ENCODE measurements at places on chromosomes 12 and 14.

DNA sequence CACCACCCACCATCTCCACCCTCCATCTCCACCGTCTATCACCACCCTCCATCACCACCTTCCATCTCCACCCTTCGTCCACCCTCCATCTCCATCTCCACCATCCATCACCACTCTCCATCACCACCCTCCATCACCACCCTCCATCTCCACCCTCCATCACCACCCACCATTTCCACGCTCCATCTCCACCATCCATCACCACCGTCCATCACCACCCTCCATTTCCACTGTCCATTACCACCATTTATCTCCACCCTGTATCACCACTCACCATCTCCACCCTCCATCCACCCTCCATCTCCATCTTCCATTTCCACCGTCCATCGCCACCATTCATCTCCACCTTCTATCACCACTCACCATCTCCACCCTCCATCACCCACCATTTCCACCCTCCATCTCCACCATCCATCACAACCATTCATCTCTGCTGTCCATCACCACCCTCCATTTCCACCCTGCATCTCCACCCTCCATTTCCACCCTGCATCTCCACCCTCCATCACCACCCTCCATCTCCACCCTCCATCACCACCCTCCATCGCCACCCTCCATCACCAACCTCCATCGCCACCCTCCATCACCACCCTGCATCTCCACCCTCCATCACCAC is 6.1 kb upstream of the CEP170B start:
- no peak for DNase-seq

- no peak for DNase-seq
Observed at GRCh38 chr12:10368206-10369171, 21.4 kb downstream of the KLRK1 start.

DNA sequence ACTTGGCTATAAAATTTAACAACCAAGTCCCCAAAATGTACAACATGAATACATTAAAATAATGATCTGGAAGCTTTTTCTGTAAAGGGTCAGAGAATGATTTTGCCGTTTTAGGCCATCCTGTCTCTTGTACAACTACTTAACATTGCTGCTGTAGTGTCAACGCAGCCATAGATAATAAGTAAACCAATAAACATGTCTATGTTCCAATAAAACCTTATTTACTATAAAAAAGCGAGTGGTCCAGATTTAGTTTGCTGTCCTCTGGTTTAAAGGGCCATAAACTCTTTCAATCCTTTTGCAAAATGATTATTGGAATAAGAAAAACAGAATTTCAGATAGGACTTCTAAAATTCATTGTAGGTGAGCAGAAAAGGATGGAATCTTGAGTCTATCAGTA is 29.2 kb downstream of the SBNO1 start:
- no peak for DNase-seq

DNA sequence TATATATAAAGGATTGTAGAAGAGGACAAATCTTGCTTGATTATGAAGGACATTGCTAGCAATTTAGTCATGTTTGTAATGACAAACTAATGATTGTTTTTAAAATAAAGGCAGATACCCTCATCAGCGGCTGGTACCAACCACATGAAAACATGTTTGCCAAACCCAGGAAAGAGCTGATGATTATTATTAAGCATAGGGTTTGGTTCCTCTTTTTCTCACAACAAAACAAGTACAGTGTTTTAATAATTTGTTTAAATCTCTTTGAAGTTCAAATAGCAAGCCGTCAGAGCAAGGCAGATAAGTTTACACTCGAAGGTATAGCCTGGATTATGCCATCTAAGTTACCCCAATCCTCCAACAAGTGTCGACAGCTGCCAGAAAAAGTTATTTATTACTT is 5.3 kb upstream of the SINHCAF start:
- no peak for DNase-seq

DNA sequence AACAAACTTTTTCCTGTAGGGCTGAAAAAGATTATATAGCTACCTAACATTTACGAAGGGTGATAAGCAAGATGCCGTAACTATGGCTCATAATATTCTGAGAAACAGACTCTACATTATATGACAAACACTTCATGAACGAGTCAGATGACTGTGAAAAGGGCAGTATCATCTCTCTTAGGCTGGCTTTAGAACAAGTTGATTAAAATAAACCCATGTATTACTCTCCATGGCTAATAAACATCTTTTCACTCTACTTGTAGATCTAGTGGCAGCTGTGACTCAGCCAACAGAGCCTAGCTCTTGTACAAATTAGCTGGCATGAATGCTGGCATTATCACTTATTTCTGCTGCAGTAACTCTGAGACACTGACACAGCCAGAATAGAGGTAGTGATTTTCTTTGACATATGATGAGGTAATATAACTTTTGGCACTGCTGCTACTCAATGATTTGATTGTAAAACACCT is 47.1 kb downstream of the SLC2A13 start:
- DNase-seq: peak; percentile 7

GRCh38 chr12:3697311-3697870 is 55.5 kb downstream of the CRACR2A start:
- DNase-seq: no peak

DNA sequence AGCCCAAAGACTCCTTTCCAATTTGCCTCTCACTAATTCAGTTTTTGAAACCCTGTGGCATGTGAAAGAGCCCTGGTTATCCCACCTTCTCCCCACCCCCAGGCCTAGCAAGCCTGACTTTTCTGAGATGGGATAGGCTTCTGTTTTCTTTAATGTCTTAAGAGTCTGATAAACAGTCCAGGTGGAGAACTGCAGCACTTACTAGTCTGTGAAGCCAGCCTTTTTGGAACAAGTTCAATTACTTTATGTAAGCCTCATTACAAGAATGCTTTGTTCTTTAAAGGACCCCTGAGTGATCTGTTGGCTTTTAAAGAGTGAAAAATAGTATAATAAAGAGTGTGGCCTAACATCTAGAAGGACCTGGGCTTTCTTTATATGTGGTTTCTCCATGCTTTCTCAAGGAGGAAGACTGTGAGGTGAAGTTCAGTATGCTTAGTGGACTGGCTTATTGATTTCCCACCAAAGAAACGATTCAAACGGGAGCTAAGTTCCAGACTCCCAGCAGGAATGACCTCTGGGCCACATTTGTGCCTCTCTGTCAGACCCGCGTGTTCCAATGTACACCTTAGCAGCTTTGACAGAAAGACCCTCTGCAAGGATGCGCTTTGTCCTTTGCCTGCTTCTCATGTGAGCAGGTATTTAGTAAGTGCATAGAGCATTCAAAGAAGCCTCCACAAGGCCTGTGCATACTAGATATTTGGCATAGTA is 129.5 kb downstream of the DAAM1 start:
- DNase-seq: no peak

DNA sequence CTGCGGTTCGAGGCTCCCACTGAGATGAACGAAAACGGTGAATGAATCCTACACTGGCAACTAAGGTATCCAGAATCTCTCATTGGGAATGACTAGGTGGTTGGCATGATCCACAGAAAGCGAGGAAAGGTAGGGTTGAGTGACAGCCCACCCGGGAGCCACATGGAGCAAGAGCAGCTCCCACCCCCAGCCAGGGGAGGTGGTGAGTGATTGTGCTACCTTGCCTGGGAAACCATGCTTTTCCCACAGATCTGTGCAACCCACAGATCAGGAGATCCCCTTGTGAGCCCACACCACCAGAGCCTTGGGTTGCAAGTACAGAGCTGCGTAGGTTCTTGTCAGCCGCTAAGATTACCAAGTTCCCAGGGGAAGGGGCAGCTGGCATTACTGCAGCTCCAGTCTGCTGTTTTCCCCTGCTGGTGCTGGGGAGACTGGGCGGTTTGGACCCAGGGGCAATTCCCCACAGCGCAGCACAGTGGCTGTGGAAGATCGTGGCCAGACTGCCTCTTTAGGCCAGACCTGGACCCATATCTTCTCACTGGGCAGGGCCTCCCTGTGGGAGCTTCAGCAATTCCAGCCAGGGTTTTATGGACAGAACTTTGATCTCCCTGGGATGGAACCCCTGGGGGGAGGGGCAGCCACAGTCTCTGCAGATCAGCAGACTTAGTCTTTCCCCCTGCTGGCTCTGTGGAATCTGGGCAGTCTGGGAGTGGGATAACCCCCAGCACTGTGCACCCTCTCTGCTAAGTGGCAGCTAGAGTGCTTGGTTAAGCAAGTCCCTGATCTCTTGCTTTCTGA is 44.6 kb upstream of the PPP4R3A start:
- no peak for DNase-seq

GRCh38 chr12:119671070-119671469 is 3.1 kb downstream of the PRKAB1 start:
- no peak for DNase-seq

GRCh38 chr14:71214241-71214640 is 307.0 kb downstream of the PCNX1 start:
- no peak for DNase-seq

- peak; percentile 68 for DNase-seq
Observed at GRCh38 chr12:80101126-80101525, 1.8 kb downstream of the OTOGL start.

- no peak for DNase-seq
Observed at GRCh38 chr14:40652089-40652691, 954.5 kb upstream of the LRFN5 start.

- DNase-seq: no peak
Observed at GRCh38 chr14:103999795-104000440, 57.6 kb upstream of the RD3L start.

DNA sequence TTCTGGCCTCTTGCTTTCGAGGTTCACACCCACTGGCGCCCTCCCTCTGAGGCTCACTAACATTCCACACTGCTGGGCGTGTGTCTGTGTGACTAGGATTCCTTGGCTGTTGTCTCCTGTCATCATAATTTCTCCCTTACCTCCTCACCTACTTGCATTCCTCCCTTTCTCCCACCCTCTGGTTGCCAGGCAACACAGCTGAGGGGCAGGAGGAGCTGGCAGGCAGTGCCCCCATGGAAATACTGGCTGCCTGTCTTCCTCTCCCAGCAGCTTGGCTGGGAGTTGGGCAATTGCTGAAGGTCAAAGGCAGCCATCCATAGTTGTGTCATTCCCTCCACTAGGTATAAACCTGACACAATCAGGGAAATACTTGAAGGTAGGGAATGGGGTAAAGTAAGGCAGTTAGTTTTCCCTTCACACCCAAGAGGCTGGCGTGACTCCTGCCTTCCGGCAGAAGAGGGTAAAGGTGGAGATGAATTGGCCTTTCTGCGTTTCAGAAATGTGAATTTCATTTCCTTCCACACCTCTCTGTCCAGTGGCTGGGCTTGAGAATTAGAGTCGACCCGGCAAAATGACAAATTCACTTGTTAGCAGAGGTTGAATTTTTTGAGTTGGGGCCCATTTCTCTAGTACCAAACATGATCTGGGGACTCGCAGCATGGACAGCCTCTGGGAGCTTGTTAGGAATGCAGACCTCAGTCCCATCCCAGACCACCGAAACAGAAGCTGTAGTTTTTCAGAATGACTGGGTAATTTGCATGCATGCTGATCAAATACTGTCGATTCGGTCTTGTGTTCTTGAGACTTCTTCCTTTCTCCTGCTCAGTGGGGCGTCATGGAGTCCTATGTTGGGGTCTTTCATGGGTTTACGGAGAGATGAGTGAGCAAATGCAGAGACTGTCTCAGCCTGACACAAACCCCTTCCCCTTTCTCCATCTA is 24.3 kb upstream of the EMP1 start:
- peak; percentile 86 for DNase-seq

- DNase-seq: no peak
Observed at GRCh38 chr12:54051026-54051842, 2.4 kb upstream of the HOXC4 start.

DNA sequence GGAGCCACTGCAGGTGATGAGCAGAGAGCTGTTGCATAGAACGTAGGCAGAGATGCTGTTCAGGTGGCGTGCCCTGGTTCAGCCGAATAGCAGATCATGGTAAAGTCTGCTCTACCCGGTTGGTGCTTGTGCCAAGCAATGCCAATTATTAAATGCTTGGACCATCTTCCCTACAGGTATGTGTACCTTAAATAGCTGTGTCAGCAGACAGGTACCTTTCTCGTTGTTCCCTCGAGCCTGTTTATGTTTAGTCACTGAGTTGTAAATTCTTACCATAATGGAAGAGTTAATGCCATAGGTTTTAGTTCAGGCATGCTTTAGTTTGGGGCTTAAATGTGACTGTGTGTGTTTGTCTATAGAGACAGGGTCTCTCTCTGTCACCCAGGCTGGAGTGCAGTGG is 112.5 kb upstream of the CPM start:
- DNase-seq: no peak

DNA sequence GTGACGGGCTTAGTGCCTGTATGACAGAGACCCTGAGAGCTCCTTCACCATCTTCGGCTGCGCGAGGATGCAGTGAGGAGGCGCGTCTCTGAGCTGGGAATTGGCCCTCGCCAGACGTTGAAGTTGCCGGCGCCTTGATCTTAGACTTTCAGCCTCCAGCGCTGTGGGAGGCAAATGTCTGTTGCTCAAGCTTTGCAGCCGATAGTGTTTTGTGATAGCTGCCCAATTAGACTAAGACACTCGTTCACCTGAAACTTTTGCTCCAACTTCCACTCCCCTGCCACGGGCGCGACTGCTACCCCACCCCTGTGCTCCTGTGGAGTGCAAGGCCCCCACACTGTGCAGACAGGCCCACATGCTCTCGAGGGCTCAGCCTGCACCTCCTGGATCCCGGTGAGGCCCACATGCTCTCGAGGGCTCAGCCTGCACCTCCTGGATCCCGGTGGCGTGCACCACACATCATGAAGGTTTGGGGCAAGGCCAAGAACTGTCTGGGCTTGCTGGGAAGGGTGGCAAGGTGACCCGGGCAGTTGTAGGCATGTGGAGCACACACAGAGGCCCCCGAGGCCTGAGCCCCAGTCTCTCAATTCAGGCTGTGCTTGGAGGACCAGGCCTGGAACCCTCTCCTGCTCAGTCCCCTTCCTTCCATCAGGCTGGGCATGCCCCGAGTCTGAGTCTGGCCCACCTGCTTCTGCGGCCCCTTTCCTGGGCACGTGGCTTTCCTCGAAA is 324.6 kb downstream of the TMEM121 start:
- no peak for DNase-seq

GRCh38 chr12:68163560-68164081 is 4.1 kb upstream of the IFNG start:
- DNase-seq: no peak

DNA sequence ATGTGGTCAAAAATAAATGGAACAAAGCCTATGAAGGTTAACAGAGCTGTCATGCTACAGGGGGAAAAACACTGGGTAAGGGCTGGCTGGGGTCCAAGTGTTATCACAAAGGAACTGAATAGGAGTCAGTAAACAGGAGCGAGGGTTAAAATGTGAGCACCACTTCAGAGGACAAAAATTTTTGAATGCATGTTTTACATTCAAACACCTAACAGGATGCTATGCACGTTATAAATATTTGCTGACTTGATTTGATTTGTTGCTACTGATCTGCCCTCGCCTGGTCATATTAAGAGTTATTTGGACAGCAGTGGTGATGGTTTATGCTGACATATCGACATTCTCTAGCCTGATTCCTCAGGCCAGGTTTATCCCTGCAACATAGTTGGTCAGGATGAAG is 7.4 kb upstream of the KTN1 start:
- no peak for DNase-seq

All from umbilical cord (tissue), 2 donors.